Thyroid gland (tissue), 4 donors: ENCODE measurements at places on chromosomes 16 and 17.
A peak's percentile ranks its signal among the peaks of the same experiment; 100 is the strongest.

DNA sequence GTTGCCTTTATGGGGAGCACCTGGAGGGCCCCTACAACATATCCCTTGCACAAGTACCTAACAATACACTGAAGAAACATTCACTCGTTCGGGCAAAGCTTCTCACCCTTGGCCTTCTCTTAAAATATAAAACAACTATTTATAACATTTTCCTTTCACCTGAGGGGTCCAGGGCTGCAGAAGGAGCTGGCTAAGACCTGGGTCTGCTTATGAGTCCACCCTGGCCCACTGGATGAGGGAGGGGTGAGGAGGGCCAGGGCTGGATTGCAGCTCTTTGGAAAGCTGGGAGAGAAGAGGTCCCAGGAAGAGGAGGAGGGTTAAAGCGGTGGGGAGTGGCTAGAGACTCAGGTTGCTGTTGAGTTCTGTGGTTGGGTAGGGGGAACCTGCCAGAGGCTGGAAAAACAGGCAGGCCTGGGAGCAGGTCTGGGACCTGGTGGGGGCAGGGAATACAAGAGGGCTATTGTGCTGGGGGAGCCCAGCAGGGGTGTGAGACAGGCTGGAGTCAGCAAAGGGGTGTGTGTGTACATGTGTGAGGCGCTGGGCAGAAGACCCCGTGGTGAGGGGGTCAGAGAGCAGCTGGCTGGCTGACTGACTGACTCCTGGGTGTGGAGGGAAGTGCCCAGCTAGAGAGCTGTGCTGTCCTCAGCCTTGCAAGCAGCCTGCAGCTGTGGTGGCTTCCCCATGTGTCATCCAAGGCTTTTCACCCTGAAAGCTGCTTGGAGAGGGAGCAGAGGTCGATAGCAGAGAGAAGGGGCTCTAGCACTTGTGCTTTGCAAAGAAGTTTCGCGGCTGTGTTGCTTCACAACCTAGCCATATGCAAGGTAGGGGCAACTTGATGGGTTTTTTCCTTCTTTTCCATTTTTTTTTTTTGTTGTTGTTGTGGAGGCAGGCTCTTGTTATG is 10.2 kb upstream of the MRC2 start:
- H3K27ac ChIP-seq, result no peak overlapping the region
- H3K36me3 ChIP-seq, result no peaks in the 10 kb centered on the region
- DNase-seq, result no peak
- no peak overlapping the region for H3K4me3 ChIP-seq

- DNase-seq, result no peak
- no peaks in the 10 kb centered on the region for H3K36me3 ChIP-seq
- no peak overlapping the region for H3K4me3 ChIP-seq
- H3K27ac ChIP-seq, result no peak overlapping the region
These were observed 39.9 kb upstream of the LONP2 start for GRCh38 chr16:48203974-48204824.

- no peaks in the 10 kb centered on the region for H3K36me3 ChIP-seq
- H3K4me1 ChIP-seq, result peaks cover 20% of the 10 kb centered on the region
- no peak overlapping the region for H3K4me3 ChIP-seq
- no peak for DNase-seq
- H3K27me3 ChIP-seq, result no peaks in the 10 kb centered on the region
These were observed 4.0 kb downstream of the FKBP10 start for GRCh38 chr17:41816637-41817320.

GRCh38 chr17:64662774-64663367 is 764 bp upstream of the SMURF2 start:
- peak overlapping the region; percentile 59 for H3K27ac ChIP-seq
- H3K27me3 ChIP-seq, result no peaks in the 10 kb centered on the region
- no peak overlapping the region for H3K4me3 ChIP-seq
- DNase-seq, result no peak
- H3K4me1 ChIP-seq, result peaks cover 24% of the 10 kb centered on the region
- H3K36me3 ChIP-seq, result no peaks in the 10 kb centered on the region

- H3K27me3 ChIP-seq, result no peaks in the 10 kb centered on the region
- H3K4me3 ChIP-seq, result no peak overlapping the region
- H3K27ac ChIP-seq, result no peak overlapping the region
- no peaks in the 10 kb centered on the region for H3K4me1 ChIP-seq
- DNase-seq, result no peak
These were observed 12.7 kb upstream of the ANKFY1 start for GRCh38 chr17:4276514-4276913.

DNA sequence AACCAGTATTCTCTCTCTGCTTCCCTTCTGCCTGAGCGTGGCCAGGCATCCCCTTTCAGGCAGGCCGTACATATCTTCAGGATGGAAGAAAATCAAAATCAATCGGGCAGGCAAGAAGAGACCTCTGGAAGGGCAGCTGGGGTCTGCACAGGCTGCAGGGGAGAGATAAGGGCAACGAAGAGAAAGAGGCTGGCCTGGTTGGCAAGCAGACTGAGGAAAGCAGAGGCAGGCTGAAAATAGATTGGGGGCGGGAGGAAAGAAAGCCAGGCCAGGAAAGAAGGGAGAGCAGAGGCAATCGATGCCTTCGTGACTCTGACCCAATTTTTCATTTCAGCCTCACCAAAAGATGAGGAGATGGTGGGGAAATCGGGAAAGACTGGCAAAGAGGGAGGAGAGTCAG is 18.1 kb downstream of the PIPOX start:
- H3K27ac ChIP-seq, result no peak overlapping the region
- no peaks in the 10 kb centered on the region for H3K36me3 ChIP-seq
- no peaks in the 10 kb centered on the region for H3K27me3 ChIP-seq
- no peaks in the 10 kb centered on the region for H3K4me1 ChIP-seq
- DNase-seq, result no peak

DNA sequence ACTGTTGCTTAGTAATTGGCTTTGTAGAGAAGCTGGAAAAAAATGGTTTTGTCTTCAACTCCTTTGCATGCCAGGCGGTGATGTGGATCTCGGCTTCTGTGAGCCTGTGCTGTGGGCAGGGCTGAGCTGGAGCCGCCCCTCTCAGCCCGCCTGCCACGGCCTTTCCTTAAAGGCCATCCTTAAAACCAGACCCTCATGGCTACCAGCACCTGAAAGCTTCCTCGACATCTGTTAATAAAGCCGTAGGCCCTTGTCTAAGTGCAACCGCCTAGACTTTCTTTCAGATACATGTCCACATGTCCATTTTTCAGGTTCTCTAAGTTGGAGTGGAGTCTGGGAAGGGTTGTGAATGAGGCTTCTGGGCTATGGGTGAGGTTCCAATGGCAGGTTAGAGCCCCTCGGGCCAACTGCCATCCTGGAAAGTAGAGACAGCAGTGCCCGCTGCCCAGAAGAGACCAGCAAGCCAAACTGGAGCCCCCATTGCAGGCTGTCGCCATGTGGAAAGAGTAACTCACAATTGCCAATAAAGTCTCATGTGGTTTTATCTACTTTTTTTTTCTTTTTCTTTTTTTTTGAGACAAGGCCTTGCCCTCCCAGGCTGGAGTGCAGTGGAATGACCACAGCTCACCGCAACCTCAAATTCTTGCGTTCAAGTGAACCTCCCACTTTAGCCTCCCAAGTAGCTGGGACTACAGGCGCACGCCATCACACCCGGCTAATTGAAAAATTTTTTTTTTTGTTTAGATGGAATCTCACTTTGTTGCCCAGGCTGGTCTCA is 6.2 kb upstream of the TMEM235 start:
- H3K4me3 ChIP-seq, result no peak overlapping the region
- H3K36me3 ChIP-seq, result no peaks in the 10 kb centered on the region
- H3K4me1 ChIP-seq, result no peaks in the 10 kb centered on the region
- no peak overlapping the region for H3K27ac ChIP-seq
- no peak for DNase-seq

GRCh38 chr17:75010683-75011400 is 1.6 kb upstream of the MRPL58 start:
- H3K4me3 ChIP-seq, result no peak overlapping the region
- no peaks in the 10 kb centered on the region for H3K36me3 ChIP-seq
- no peak overlapping the region for H3K27ac ChIP-seq
- peak; percentile 12 for DNase-seq
- peaks cover 8% of the 10 kb centered on the region for H3K4me1 ChIP-seq

- H3K27ac ChIP-seq, result no peak overlapping the region
- H3K36me3 ChIP-seq, result no peaks in the 10 kb centered on the region
- H3K4me1 ChIP-seq, result peaks cover 33% of the 10 kb centered on the region
- no peak overlapping the region for H3K4me3 ChIP-seq
These were observed 1.8 kb downstream of the CCR7 start for GRCh38 chr17:40563220-40564052.

- H3K4me3 ChIP-seq, result no peak overlapping the region
- peaks cover 9% of the 10 kb centered on the region for H3K4me1 ChIP-seq
- no peak for DNase-seq
- H3K36me3 ChIP-seq, result no peaks in the 10 kb centered on the region
These were observed 1.7 kb upstream of the IGF2BP1 start for GRCh38 chr17:48995304-48995973.
